Activated CD4-positive, alpha-beta memory T cell treated with anti-CD3 and anti-CD28 coated beads for 36 hours (primary cell): ENCODE measurements at places on chromosomes 3 and 15. TPM values are rescaled to one million over a fixed set of nuclear protein-coding genes. Genes with fewer than 3 reads are reported as not detected.

DNA sequence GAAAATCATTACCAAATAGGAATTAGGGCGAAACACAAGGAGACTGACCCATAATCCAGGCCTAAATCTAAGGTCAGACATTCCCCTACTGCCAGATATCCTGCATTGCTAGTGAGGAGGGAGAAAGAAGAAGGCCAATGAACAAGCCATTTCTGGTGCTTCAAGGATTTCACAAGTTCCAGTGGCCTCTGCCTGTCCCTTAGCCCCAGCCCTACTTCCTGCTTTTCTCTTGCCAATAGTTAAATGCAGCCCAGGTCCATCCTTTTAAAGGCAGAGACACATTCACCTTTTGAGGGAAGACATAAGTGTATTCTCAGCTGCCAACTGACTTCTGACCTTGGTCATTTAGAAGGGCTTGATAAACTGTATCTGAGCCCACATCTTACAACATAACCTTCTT, 135.8 kb downstream of the ZNF621 start:
- H3K27ac ChIP-seq = no peak overlapping the region
- H3K4me1 ChIP-seq = no peaks in the 10 kb centered on the region
- peaks cover 10% of the 10 kb centered on the region for H3K27me3 ChIP-seq
- DNase-seq = no peak
- H3K36me3 ChIP-seq = no peaks in the 10 kb centered on the region
- no peak overlapping the region for H3K4me3 ChIP-seq

DNA sequence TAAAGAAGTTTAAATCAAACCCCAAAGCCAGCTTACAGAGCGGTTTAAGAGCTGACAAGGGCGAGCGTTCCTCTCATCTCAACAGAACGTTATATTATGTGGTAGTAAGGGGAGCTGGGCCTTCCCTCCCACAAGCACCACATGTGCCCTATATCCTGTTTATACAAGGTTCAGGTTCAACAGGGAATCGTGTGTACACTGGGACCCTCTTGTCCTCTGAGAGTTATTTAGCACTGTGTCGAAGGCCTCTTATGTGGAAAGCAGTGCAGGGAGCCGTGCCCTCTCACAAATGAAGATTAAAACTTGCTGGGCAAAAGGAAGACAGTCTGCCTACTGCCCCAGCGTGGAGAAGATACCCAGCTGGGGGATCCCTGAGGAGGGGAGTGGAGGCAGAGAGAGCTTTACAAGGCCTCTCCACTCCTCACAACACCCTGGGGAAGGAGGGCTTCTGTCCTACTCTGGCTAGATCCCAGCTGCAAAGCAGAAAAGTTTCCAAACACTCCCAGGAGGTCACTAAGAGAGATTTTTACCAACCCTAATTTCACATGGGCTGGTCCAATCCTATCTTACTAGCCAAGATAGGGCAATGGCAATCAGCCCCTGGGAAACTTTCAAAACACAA, 2.9 kb downstream of the TLE3 start:
- H3K36me3 ChIP-seq = peaks cover 54% of the 10 kb centered on the region
- peak overlapping the region; percentile 39 for H3K27ac ChIP-seq
- DNase-seq = no peak
- H3K4me3 ChIP-seq = peak overlapping the region; percentile 88
- H3K4me1 ChIP-seq = peaks cover 56% of the 10 kb centered on the region

- H3K27me3 ChIP-seq = no peaks in the 10 kb centered on the region
- H3K27ac ChIP-seq = no peak overlapping the region
- H3K4me3 ChIP-seq = no peak overlapping the region
Observed at GRCh38 chr3:128987302-128988100, 6.4 kb downstream of the CFAP92 start.

- H3K36me3 ChIP-seq = no peaks in the 10 kb centered on the region
- no peak overlapping the region for H3K27ac ChIP-seq
- DNase-seq = peak; percentile 32
- peaks cover 13% of the 10 kb centered on the region for H3K4me1 ChIP-seq
Observed at GRCh38 chr15:22949074-22949547, 31.1 kb downstream of the CYFIP1 start.

UBE2E2 gene
- 4.2 TPM for total RNA-seq
